ENCODE measurements at places on chromosomes 7 and 10.
A peak's percentile ranks its signal among the peaks of the same experiment; 100 is the strongest.

DNA sequence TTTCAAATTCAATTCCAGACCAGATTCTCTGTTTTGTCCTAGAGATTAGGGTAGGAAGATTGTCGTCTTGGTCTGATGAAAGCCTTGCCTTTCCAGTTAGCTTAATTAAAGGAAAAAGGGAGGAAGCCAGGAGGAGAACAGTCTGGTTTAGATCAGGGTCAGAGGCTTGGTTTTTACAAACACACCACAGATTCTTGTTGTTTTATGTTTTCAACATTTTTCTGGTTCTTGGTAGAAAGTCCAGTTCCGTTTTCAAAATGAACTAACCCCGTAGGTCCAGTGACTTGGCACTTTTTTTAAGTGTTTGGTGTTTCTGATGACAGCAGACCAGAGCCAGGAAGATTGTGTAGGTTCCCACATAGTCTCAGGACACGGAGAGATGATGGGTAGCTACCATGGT is 167.1 kb upstream of the INHBA start:
- no peak for DNase-seq

GRCh38 chr7:155252444-155252887 is 45.2 kb upstream of the INSIG1 start:
- no peak for DNase-seq

GRCh38 chr10:53387562-53387961 is 615.0 kb upstream of the MBL2 start:
- DNase-seq: no peak

- no peak for DNase-seq
Observed at GRCh38 chr7:133530682-133531081, 277.8 kb downstream of the EXOC4 start.

GRCh38 chr7:151017953-151018420 is 6.3 kb downstream of the ATG9B start:
- peak; percentile 72 for DNase-seq

GRCh38 chr7:157357129-157358040 is 20.6 kb downstream of the DNAJB6 start:
- no peak for DNase-seq

- DNase-seq: no peak
Observed at GRCh38 chr7:21939858-21940372, 5.8 kb downstream of the CDCA7L start.

DNA sequence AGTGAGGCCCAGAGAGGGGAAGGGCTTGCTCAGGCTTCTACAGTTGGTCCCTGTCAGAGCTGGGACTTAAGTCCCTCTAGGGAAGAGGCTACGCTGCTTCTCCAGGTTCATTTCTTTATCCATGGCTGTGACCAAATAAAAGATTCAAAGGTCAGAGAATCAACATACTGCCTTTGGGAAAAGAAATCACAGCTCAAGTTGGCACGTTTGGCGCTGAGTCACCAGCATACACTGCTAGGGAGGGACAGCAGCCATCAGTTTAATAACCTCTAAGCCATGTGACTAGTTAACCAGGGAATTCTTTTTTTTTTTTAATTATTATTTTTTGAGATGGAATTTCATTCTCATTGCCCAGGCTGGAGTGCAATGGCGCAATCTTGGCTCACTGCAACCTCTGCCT is 28.4 kb upstream of the CRHR2 start:
- no peak for DNase-seq

GRCh38 chr10:133133471-133134231 is 26.4 kb upstream of the KNDC1 start:
- no peak for DNase-seq

- no peak for DNase-seq
Observed at GRCh38 chr7:110762546-110763225, 328.2 kb upstream of the LRRN3 start.

Data from central memory CD4-positive, alpha-beta T cell (primary cell).